ENCODE measurements at places on chromosomes 4 and X.

GRCh38 chrX:47662144-47662657 is 3.2 kb upstream of the UXT start:
- no peak for DNase-seq

DNA sequence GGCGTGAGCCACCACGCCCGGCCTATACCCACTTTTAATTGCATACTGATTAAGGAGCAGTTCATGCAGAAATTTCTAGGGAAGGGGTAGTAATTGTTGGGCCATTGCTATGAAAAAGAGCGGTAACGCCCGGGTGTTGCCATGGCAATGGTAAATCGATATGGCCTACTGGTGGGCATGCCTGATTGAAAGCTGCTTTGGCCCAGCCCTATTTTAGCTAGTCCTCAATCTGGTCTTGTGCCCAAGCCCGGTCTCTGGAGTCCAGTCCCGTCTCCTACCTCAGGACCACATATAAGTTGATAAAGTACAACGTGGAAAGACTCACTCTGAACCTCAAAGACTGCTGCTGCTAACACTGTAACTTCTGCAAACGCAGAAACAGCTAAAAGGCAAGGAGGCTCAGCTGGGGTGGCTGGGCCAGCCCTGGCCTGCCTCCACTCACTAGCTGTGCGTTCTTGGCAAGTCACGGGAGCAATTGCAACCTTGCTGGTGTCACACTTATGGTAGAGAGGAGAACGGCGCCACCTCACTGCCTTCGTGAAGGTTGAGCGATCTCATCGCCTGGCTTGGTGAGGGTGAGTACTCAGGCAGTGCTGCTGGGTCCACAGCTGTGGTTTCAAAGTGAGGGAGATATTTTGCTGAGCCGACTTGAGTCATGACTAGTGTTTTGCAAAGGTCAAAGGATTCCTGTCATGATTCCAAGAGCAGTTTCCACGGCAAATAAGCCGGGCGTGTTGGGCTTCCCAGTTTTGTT is 57.0 kb upstream of the GRPEL1 start:
- no peak for DNase-seq

GRCh38 chrX:155231163-155231562 is 14.9 kb downstream of the VBP1 start:
- no peak for DNase-seq

- DNase-seq = no peak
These were observed 12.6 kb downstream of the SYN1 start for GRCh38 chrX:47607091-47607490.

DNA sequence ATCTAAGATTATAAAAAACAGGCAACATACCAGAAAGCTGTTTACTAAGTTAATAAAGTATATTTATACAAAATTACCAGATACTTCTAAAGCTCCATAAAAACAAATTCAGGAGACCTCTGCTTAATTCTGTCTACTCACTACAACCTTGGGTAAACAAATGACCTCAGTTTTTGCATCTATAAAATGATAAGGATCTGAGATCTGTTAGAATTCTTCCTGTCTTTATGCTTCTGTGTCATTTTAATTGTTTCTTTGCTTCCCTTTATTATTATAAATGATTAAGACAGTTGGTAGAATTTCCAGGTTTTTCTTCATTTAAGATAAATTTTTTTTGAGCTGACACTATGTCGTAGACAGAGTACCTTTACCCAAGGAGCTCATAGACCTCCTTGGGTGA is 76.0 kb downstream of the ANK2 start:
- no peak for DNase-seq

GRCh38 chrX:110944751-110945675 is 149.4 kb upstream of the CHRDL1 start:
- no peak for DNase-seq

DNA sequence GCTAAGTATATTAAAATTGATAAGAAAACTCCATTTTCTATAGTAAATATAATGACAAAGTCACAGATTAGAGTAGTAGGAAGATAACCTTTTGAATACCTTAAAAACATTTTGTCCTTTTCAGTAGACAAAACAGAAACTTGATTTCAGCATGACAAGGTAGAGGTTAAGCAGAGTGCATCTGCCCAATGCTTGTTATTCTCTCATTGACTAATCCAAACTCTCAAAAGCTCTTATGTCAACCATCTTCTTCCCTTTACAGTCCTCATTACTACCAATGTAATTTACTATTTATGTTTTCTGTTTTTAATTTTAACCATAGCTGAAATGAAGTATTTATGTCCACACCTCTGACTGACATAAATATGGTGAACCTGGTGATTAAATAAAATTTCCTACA is 11.1 kb downstream of the NIPAL1 start:
- DNase-seq = no peak

DNA sequence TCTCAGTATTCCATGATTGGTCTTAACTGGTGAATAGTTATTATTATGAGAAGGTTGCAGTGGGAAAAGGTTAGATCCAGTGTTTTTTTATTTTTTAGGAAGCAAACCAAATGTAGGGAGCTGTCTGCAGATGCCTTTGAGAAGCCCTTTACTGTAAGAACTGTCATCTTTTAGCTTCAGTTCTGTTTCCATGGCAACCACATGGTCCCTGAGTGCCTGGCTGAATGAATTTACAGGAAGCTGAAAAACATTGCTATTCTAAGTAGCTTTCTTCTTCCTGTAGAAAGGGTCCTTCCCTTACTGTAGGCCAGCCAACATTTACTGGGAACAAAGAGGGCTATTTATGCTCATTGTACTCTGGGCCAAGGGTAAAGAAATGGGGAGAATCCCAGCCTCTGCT is 103.3 kb downstream of the DCLK2 start:
- no peak for DNase-seq

DNA sequence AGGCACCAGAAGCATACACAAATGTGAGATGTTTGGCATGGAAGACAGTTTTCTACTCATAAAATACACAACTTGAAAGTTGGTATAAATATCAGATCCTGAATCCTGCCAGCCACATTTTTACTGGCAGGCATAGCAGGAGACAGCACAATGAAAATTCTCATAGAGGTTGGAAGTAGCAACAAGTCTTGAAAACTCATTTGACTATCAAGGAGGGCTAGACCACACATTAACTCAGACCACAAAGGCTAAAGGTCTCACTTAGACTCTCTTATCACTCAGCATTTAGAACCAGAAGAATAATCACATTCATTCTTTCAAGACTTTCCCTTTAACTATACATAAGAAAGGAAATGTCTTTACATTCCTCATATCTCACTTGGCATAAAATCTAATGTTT is 56.5 kb downstream of the SORBS2 start:
- DNase-seq = no peak

GRCh38 chrX:7711167-7711566 is 131.8 kb upstream of the VCX start:
- no peak for DNase-seq

DNA sequence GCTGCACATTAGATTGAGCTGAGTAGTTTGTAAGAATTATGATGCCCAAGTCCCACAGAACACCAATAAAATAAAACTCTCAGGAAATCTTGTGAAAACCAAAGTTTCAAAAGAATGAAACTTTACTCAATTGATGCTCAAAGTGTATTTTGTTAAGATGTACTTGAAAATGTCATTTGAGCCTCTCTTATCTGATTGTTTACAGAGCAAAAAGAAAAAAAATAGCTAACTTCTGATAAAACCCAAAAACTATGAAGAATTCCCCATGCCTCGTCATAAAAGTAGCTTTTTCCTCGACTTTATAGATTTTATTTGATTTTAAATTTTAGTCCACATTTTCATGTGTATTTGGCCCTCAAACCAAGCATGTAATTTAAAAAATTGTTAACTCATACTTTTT is 521.5 kb upstream of the FTHL17 start:
- no peak for DNase-seq

- no peak for DNase-seq
These were observed 30.3 kb upstream of the NAF1 start for GRCh38 chr4:163196926-163197480.

DNA sequence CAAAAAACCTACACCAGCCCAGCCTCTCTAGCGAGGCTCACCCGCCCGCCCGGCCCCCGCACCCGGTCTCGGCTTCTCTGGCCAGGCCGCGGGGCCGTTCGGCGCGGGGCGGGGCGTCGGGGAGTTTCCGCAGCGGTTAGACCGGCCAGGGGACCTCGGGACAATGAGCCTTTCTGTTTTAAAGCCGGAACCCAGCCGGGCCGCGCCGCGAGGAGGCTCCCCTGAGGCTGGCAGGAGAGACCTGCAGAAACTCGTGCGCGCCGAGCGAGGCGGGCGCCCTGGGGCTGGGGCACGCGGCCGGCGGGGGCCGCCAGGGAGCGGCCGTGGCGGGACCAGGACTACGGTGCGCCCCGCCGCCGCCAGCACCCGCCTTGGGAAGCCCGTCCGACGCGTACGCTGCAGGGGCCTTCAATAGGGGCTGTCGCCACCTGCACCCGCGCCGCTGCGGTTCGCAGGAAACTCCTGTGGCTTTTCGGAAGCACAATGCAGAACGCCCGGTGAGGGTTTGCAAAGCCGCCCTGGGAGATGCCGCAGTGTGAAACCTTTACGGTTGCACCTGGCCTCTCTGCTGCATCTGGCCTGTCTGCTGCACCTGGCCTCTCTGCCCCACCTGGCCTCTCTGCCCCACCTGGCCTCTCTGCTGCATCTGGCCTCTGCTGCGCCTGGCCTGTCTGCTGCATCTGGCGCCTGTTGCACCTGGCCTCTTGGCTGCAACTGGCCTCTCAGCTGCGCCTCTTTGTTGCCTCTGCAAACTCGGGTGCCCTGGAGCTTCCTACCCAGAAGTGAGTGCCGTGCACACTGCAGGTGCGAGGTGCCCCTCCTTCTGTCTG is 63.9 kb downstream of the TRAPPC11 start:
- DNase-seq = peak; percentile 11

- no peak for DNase-seq
These were observed 307.7 kb upstream of the ARSJ start for GRCh38 chr4:114287079-114287696.

GRCh38 chr4:38230821-38231563 is 270.8 kb downstream of the PTTG2 start:
- no peak for DNase-seq

DNA sequence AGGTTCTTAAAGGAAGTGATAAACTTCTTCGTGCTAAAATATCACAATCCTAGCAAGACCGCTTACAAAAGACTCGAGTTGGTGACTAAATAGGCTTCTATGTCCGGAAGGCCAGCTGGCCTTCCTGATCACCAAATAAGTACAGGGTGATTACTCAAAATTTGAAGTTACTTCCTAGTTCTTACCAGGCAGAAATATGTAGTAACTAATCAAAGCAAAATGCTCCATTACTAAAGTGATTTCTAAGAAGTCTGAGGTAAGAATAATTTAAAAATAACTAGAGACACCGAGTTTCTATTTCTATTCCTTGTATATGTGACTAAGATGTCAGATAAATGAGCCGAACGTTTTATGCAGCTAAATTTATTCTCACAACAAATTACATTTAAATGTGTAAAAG is 62.2 kb downstream of the NSUN7 start:
- DNase-seq = no peak

DNA sequence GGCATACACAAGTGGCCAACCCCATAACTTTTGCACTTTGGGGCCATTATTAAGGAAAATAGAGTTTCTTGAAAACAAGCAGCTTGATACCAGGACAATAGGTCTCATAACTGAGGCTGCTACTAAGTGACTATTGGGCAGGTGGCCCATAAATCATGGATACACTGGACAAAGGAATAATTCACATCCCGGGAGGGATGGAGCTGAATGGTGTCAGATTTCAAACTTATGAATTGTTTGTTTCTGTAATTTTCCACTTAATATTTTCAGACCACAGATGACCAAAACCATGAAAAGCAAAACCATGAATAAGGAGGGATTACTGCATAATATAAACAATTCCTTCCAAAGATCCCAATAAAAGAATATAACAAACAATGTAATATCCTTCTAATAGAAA is 114.4 kb downstream of the WDFY3 start:
- no peak for DNase-seq

- DNase-seq = no peak
These were observed 801.8 kb downstream of the STIM2 start for GRCh38 chr4:27662426-27662825.

DNA sequence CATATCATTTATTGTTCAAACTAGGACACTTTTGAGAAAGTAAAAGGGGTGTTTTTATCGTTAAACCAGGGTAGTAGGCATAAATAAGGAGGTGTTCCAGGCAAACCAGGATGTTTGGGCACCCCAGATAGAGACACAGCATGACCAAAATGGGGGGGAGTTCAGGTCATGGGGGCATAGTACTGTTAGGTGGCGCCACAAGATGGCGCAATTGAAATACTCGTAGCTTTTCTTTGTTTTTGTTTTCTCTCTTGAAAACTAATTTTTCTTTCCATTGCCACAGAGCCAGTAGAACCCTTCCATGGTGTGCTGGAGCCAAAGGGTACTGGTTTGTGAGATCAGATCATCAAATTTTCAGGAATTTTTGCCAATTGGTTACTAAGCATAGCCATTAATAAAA is 283.4 kb downstream of the BCOR start:
- peak; percentile 17 for DNase-seq

DNA sequence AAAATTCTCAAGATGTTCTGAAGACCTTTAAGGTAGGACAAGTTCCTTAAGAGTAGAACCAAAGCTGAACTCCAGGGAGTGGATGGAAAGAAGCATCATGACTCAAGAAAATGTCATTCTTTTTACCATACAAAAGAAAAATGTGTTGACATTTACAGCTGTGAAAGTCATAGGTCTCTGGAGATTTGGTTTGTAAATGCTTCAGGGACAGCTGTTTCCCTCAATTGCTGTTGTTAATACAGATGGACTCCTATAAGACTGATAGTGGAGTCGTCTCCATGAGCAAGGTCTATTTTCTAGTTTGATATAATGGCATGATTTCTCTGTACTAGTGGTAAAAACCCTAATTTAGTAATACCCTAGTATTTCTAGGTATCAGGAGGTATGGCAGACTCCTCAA is 101.7 kb downstream of the PHOX2B start:
- no peak for DNase-seq

DNA sequence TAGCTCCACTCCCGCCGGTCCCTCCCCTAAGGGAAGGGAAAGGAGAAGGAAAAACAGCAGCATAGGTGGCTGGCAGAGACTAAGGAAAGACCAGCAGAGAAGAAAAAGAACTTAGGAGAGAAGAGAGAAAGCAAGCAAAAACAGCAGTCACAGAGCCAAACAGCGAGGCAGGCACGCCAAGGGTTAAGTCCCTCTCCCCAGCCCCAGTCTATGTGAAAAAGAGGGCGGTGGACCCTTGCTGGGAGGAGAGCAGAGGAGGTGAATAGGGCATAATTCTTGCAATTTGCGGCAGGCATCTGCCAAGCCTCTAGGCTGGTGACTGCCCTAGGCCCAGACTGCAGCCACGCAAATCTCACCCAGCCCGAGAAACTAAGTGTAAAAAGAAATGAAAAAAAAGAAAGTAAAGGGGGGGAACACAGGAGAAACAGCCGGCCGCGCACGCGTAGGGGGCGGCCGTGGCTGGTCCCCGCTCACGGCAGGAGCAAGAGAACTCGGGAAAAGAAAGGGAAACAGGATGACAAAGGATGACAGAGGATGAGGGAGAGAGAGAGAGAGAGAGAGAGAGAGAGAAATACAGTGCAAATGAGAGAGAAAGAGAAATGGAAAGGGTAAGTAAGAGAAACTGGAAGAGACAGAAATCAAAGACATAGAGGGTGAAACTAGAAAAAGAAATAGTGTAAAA is 48.6 kb downstream of the MAGEA9 start:
- peak; percentile 1 for DNase-seq

GRCh38 chrX:10242026-10242425 is 85.3 kb downstream of the CLCN4 start:
- no peak for DNase-seq

Data from effector memory CD4-positive, alpha-beta T cell (primary cell).